Esophagus mucosa (tissue), 1 donor: ENCODE measurements at places on chromosomes 3 and 15.

GRCh38 chr15:63000706-63001105 lies 41.8 kb upstream of the TPM1 start:
- ATAC-seq = no peak

- ATAC-seq = peak; percentile 46
Observed at GRCh38 chr15:90530250-90531051, 728 bp downstream of the CRTC3 start.

DNA sequence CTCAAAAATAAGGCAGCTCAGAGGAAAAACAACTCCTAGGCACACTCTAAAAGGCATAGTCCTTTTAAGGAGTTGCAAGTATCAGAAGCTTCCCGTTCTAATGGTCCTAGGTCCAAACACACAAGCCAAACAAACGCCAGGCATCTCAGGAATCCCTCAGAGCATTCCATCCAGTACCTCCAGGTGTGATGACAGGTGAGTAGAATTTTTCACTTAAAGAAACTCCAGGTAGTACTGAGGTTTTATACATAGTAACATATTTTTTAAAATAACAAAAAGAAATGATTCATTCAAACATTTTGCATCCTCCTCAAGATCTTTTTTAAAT lies 1092.3 kb downstream of the TUSC7 start:
- no peak for ATAC-seq

- peak; percentile 56 for ATAC-seq
Observed at GRCh38 chr15:71530116-71530515, 280.2 kb upstream of the NR2E3 start.

- no peak for ATAC-seq
Observed at GRCh38 chr3:147415286-147415685, 6.1 kb downstream of the ZIC1 start.

GRCh38 chr3:34268032-34268709 lies 469.7 kb downstream of the PDCD6IP start:
- peak; percentile 56 for ATAC-seq

GRCh38 chr3:127226946-127227842 lies 34.3 kb downstream of the PRR23E start:
- ATAC-seq = no peak

- no peak for ATAC-seq
Observed at GRCh38 chr15:80228959-80229610, 22.9 kb downstream of the CTXND1 start.

GRCh38 chr15:73050561-73051295 lies 1.5 kb upstream of the NEO1 start:
- ATAC-seq = no peak
